ENCODE measurements at places on chromosomes 4 and X.

DNA sequence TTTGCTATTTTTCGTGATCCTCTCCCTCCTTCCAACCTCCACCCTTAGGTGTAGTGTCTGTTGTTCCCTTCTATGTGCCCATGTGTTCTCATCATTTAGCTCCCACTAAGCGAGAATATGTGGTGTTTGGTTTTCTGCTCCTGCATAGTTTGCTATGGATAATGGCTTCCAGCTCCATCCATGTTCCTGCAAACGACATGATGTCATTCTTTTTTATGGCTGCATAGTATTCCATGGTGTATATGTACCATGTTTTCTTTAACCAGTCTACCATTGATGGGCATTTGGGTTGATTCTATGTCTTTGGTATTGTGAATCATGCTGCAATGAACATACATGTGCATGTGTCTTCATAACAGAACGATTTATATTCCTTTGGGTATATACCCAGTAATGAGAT lies 102.7 kb downstream of the SEL1L3 start:
- DNase-seq: no peak
- no peaks in the 10 kb centered on the region for H3K4me1 ChIP-seq
- no peak overlapping the region for H3K4me3 ChIP-seq
- H3K27me3 ChIP-seq: no peaks in the 10 kb centered on the region

- H3K27me3 ChIP-seq: no peaks in the 10 kb centered on the region
- no peak overlapping the region for H3K27ac ChIP-seq
- no peaks in the 10 kb centered on the region for H3K4me1 ChIP-seq
- no peak for DNase-seq
- H3K36me3 ChIP-seq: no peaks in the 10 kb centered on the region
These were observed 20.1 kb downstream of the TMEM255A start for GRCh38 chrX:120291211-120291610.

DNA sequence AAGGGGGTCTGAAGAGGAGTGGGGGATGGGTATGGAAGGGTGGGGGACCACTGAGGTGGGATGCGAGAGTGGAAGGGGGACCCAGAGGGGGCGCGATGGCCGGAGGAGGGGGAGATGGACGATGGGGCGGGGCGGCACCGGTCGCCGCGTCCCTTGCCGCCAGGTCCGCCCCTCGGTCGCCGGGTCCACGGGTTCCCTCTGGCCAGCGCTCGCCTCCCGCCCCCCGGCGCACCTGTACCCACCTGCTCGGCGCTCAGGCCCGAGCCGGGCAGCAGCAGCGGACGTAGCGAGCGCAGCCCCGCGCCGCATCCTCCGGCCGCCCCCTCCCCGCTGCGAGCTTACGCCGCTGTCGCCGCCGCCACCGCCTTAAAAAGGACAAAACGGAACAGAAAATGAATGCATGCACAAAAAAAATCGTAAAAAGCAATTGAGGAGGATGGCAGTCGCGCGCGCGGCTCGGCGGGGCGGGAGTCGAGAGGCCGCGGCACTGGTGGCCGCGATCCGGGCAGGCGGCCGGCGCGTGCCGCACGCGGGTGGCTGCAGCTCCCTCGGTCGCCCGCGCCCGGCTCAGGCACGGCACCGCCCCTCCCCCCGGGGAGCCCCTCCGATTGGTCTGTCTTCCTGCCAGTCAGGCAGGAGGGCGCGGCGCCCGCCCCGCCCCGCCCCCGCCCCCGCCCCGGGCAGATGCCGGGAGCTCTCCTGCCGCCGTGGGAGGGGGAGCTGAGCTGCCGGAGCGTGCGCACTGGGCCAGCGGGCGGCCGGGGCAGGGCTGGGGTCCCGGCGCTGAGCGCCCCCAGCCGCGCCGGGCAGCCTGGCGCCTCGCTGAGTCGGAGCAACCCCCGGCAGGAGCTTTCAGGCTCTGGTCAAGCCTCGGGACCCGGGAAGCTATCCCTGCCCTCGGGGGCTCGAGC lies at the start of gene JAKMIP1:
TSS of gene JAKMIP1 (minus strand) at position 539 of the 911 bp plus-strand sequence. CDS start 87,699 bp downstream, outside the sequence.
- H3K4me1 ChIP-seq: 0 out of 2 replicates have a peak, but pooled peaks cover 3% of the 10 kb centered on the region
- peak; percentile 67 for DNase-seq
- peak within 1 kb of the TSS; percentile 67 for H3K4me3 ChIP-seq
- no peak within 1 kb of the TSS for H3K27ac ChIP-seq

DNA sequence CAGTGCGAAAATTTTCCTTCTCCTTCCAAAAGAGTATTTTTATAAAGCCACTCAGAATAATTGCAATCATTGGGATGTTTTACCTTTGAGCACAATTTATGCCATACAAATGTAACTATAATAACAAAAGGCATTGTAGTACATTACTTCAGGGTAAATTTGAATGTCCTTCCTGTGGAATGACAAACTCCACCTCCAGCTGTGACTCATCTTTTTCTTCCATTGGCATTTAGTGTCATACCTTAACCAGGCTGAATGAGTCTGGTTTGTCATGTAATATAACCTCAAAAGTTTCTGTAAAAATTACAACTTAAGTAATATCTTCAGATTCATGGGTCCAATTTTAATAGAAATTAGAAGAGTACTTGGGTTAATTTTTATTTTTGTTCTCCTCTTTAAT lies 93.3 kb downstream of the TMEM47 start:
- H3K4me1 ChIP-seq: no peaks in the 10 kb centered on the region
- peak; percentile 37 for DNase-seq
- H3K27me3 ChIP-seq: no peaks in the 10 kb centered on the region

DNA sequence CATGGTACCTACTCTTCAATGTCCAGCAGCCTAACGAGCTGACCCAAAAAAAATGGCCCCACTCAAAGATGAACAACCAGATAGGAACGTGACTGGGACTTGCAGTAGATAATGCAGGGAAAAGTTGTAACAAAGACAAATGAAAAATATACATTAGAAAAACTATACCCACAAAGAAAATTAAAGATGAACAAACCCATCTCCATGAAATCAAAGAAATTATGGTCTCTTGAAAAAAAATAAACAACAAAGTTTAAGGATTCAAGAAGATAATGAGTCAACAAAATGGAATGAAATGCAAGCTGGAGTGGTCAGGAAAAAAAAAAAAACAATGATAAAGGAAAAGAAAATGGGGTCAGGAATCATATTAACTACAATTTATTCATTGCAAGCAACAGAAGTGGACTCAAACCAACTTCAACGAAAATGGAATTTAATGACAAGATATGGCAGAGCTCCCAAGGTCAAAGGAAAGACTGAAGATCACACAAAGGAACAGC lies 309.8 kb upstream of the GALNT7 start:
- H3K4me3 ChIP-seq: no peak overlapping the region
- H3K27me3 ChIP-seq: no peaks in the 10 kb centered on the region
- no peaks in the 10 kb centered on the region for H3K4me1 ChIP-seq
